CD4-positive, alpha-beta T cell treated with Interleukin-6 for 4 hours (primary cell): ENCODE measurements at places on chromosomes 12 and 14.

GRCh38 chr12:61780435-61780834 lies 479.8 kb upstream of the USP15 start:
- DNase-seq: no peak

DNA sequence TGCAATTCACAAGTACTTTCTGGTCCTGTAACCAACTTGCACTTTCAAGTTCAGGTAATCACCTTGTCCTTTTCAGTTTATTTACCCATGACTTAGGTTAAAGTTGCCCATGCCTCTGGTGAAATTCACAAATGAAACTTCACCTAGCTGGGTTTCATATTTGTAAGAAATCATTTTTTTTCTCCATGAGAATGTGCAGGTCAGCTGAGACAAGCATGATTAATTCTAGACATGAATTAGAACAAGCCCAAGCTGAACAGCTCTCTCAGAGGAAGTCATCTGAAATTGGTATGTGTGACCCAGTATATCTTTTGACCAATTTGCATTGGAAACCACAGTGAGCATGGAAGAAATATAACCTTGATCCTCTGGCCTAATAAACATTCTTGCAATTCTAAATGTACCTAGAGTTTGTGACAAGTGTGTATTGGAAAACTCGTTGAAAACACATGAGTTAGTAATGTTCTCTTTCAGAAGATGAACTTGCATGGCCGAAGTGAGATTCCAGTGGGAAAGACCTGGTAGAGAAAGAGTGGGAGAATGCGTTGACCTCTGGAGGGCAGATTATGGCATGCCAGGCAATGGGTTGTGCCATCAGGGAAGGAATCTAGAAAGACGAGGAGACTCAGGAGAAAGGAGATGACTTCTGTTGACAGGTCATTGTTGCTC lies 486.5 kb downstream of the ZFP36L1 start:
- DNase-seq: no peak

DNA sequence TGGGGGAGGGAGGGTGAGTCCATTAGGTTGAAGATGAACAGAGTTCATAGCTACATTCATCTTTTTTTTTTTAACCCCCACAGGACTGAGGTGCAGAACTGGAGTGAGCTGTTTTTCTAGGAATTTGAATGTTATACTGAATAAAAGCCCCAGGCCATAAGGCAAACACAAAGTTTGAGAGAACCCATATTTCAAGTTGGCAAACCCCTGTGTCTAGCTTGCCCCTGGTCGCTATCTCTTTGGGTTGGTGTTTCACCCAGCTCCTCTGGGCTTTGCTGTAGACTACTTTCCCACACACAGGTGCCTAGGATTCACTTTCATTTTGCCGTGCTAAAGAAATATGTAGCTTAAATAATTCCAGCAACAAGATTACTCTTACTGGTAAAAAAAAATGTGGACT lies 5.2 kb upstream of the LMO3 start:
- no peak for DNase-seq

DNA sequence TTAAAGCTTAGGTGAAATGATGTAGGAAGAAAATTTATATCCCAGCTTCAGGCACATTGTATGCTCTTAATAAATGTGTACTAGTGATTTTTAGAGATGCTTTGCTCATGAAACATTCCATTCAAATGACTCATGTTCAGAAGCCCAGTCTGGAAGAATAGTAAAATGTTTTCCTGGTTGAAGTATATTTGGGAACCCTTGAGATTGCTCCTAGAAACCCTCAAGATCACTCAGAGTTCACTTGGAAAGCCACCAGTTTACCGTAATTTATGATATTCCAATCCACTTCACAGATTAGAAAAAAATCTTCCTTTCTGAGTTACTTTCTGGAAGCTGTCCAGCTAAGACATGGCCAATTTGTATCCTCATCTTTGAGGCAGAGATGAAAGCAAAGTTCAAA lies 186.4 kb downstream of the SYT10 start:
- DNase-seq: no peak

GRCh38 chr12:27198036-27198435 lies 46.0 kb upstream of the STK38L start:
- no peak for DNase-seq
